ENCODE measurements at places on chromosomes 2 and 18. TPM values are rescaled to one million over a fixed set of nuclear protein-coding genes. Genes with fewer than 3 reads are reported as not detected.
A peak's percentile ranks its signal among the peaks of the same experiment; 100 is the strongest.

TMEFF2 gene
- not detected for total RNA-seq

HDAC4 gene
- 10.4 TPM for total RNA-seq

HNMT gene
- 3.0 TPM for total RNA-seq

VWA3B gene
- 0.13 TPM for total RNA-seq

SRD5A2 gene
- not detected for total RNA-seq

LONRF2 gene
- total RNA-seq: not detected

LAMA3 gene
- 7.0 TPM for total RNA-seq

GRCh38 chr18:31301201-31301655, 16.7 kb upstream of the DSG1 start:
- DNase-seq: peak; percentile 12

- DNase-seq: no peak
Measured at GRCh38 chr2:53429901-53430300, 337.7 kb upstream of the CHAC2 start.

DNA sequence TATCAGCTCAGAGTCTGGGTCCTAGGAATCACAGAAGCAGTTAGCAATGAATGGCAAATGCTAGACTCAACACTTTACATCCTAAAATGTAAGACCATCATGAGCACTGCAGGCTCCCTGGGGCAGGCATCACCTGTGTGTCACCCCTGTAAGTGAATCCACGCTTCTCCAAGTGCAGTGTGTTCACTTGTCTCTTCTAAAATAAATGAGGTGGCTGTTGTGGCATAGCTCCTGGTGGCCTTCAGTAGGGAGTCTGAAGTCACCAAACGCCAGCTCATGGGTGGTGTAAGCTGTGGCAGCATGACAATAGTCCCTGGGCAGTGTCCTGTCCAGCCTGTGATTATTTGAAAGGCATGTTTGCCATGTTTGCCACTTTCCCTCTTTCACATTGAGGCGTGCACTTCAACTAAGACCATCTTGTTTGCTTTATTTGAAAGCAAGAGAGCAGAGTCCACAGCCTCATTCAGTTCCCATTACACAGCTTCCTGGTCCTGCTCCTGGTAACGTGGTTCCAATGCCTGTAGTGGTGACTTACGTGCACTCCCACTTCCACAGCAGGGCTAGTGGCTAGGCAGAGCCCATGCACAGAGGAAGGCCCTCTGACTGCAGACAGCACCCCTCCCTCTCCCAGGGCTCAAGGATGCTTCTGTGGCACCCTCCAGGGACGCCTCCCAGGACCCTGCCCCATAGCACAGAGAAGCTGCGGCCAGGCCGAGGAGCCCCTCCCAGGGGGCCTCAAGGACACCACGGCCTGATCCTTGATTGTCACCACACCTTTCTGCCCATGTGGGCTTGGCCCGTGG, 24.3 kb downstream of the COA5 start:
- DNase-seq: no peak

DNA sequence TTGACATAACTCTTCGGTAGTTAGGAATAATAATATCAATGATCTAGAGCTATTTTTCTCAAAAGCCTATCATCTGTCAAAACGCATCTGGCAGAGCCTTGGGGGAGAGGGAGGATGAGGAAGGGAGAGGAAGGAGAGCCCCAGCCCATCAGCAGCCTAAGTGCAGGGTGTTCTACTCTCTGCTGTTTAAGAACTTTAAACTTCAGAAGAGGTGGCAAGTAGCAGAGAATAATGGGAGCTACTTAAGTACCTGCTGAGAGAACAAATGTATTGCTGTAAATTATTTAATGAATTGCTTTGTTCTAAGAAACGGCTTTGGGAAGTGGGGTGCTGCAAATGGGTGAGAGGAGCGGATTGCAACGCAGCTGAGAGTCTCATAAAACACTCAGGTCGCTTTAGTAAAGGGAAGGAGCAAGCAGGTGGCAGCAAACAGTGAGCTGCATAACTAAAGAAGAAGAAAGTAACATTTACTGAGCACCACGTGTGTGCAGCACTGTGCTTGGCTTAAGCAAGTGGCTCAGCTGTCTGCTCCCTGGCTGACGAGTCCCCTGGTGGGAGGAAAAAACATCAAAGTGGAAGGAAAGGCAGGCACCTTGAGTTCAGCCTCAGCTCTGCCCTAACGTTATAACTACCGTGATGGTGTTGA, 26.3 kb upstream of the SH3RF3 start:
- peak; percentile 22 for DNase-seq

- no peak for DNase-seq
Measured at GRCh38 chr2:221693365-221693764, 121.3 kb upstream of the EPHA4 start.

- no peak for DNase-seq
Measured at GRCh38 chr2:67456428-67456827, 59.3 kb downstream of the ETAA1 start.

- DNase-seq: no peak
Measured at GRCh38 chr2:19894134-19894792, 7.5 kb downstream of the TTC32 start.

DNA sequence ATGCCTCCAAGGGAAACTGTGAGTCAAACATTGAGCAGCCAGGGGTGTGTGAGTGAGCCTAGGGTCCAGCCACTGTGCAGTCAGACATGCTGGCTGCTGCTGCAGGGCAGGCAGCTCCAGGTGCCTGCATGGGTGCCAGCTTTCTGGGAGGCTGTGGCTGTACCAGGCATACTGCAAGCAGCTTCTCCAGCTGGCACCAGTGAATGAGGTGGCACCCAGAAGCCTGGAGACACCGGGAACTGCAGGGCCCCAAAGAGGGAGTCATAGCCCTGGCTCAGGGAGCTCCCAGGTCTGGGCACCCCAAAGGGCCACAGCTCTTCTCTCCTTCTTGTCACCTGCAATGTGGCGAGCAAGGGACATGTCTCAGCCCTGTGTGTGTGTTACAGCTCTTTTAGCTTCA, 283.2 kb downstream of the RPRM start:
- DNase-seq: no peak

DNA sequence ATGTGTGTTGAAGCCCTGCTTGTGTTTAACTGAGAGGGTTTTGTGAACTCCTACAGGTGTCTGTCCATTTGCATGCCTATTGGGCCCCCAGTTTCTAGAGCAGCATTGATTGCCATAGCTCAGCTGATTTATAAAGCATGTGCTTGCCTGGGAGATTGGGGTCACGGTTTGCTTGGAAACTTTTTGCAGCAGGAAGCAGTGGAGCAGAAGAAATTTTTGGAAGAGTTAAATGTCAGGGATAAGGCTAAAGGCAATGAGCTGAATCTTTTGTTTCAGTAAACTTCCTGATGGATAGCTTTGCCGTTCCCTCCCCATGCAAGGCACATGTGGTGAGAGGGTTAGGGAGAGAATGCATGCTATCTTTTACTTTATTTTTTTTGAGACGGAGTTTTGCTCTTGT, 102.2 kb downstream of the PTPRM start:
- no peak for DNase-seq

GRCh38 chr2:11904029-11904428, 157.6 kb downstream of the LPIN1 start:
- DNase-seq: no peak

DNA sequence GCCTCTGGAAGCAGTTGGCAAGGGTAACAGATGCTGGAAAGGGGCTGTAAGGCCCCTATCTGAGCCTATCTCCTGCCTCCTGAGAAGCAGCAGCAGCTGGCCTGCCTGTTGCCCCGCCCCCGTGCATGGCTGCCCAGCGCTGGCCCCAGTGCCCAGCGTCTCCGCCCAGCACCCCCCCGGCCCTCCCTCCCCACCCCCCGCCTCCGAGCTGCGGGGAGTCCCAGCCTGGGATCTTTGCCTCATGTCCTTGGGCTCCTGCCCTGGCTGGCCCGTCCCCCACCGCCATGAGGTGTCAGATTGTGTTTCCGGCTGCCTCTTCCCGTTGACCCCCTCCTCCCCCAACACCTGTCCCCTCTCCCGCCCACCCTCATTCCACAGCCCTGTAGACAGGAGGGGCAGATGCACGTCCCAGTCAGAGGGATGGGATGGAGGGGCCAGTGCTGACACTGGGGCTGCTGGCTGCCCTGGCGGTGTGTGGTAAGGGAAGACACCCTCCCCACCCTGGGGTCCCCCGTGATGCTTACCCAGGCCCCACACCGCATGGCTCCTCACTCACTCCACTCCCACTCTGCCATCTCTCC, at the start of gene CHRND:
Gene CHRND (plus strand): TSS at position 370 of the 581 bp plus-strand sequence. CDS start 56 bp downstream, at position 426.
- no peak for DNase-seq

GRCh38 chr2:88875736-88876135, 184.3 kb downstream of the RPIA start:
- no peak for DNase-seq
